ENCODE measurements at places on chromosomes 5 and 9.

DNA sequence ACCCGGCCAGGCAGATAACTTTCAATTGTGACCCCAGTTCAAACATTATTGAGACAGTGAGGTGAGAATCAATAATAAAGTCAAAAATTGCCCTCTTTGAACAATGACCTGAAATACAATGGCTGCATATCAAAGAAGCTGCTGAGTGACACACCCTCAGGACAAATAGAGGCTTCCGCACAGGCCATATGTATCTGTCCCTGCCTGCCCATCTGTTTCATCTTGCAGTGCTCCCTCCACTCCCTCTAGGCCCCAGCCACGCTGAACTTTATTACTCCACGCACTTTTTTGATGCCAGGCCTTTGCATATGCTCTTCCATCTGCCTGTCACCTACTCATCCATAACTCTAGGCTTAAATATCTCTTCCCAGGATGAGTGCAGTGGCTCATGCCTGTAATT, 15.9 kb upstream of the PFDN1 start:
- no peak for DNase-seq

DNA sequence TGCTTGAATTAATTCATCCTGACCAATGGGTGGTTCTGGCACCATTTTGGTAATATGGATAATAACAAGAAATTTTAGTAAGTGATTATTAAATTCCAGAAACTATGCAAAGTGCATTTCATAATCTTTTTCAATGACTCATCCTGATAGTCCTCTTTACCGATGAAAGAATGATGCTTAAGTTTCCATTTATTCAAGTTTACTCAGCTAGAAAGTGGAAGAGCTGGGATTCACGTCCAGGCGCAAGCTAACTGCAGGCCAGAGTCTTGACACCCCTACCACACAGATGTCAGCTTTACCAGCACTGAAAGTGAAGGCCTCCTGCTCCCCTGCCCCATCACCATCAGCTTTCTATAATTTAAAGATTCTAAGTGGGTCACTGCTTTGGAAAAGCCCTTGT, 493.5 kb upstream of the WWC1 start:
- DNase-seq = no peak

DNA sequence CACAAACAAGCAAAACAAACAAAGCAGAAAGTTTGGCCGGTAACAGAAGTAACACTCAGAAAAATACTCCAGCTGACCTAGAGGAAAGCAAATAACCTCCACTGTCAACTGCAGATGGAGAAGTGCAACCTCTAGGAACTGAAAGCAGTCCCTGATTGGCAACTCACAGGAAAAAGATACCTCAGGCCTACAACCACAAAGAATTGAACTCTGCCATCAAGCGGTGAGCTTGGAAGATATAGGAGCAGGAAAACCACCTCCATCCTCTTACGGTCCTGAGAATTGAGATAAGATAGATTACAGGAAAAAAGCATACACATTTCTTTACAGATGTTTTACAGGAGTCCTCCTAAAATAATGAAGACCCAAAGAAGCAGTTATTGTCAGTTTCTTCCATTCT, 184.5 kb downstream of the PDZD2 start:
- peak; percentile 23 for DNase-seq

DNA sequence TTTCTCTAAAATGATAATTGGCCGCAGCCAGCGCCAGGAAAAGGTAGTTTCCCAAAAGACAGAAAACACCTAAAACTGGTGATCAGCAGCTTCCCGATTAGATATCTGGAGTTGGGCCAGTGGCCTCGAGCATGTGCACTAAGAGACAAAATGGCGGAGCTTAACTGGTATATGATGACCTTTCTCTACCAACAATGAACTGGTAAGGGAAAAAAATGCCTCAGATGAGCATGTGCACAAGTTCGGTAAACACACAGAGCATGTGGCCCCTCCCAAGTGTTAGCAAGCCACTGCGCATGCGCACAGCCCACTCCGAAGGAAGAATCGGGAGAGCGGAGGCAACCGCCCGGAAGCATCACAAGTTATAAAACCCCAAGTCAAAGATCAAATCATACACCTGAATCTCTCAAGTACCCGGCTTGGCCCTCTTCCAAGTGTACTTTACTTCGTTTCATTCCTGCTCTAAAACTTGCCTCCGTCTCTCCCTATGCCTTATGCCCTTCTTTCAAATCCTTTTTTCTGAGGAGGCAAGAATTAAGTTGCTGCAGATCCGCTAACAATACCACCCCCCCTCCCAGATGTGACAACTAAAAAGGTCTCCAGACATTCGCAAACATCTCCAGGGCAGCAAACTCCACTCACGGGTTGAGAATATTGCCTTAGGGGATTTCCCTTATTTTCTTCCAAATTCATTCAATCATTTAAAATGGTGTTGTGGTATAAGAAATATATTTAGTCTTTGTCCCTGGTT, 15.0 kb upstream of the PTBP3 start:
- peak; percentile 90 for DNase-seq

DNA sequence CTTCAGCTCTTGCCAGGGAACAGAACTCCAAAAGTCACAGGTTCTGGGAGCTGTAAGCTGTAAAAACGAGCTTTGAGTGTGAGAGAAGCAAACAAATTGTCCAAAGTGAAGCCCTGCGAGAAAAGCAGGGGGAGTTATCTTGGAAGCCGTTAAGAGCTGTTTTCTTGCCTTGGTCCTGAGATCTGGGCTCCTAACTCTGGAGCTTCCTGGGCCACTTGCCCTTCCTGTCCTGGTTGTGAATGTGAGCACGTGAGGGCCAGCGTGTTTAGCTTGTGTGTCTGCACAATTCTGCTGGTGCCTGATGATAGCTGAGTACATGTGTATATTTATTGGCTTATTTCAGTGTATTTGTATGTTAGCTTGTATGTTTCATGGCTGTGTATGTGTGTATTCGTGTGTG, 40.5 kb downstream of the DAB2IP start:
- no peak for DNase-seq

DNA sequence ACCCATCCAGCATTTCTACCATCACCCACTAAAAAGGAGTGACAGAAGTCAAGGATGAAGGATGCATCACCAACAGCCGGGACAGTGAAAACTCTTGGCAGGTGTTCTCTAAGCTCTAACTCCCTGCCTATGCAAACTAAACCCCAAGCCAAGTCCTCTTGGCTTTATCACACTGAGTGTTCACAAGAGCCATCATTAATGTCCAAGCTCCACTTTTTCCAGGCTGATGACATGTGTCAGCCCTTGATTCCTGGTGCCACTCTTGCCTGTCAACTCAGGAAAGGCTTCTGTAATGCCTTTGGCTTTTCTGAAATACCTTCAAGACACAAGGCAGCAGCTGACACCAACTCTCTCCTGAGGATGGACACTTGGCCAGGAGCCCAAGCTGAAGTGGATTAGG, 86.9 kb downstream of the NR6A1 start:
- DNase-seq = no peak

DNA sequence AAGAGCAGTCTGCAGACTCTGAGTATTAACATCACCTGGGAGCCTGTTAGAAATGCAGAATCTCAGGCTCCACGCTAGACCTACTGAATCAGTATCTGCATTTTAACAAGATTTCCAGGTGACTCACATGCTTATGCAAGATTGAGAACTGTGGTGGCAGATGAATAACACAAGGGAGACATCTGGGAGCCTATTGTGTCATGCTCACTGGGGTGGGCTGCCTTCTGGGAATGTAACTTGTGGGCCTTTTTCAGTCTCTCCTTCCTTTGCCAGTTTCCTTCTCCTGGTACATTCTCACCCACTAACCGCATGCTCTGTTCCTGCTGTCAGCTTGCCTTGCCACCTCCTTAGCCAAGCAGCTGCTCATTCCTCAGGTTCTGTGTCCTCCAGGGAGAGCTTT, 176.6 kb upstream of the C9orf72 start:
- no peak for DNase-seq

DNA sequence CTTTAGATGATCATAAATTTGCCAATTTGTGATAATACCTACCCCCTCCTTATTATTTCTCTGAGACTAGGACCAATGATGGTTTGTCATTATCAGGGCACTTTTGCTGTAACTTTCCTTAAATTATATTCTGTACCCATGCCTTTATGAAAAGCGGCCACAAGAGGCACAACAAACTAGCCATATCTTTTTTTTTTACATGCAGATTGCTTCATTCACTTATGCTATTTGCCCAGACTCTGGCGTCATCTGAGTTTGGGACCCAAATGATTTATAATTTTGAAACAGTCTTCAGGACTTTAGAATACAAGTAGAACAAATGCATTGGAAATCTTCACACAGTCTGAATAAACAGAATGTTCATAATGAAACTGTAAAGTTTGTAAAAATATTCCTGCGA, 408.1 kb downstream of the MAT2B start:
- DNase-seq = peak; percentile 34

DNA sequence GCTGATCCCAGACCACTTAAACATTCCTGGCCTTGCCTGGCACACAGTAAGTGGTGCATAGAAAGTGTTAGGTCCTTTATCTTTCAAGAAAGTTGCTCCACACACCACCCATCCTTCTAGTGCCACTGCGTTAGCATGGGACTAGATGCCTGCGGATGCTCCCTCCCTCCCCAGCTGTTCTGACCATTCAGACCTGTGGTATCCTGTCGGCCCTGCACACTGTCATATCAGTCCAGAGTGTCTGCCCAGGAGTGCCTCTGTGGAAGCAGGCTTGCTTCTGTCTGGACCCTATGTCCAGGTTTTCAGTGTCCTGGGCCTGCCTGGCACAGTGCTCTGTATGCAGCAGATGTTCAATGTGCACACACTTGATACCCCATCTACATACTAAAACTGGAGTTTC, 38.3 kb upstream of the SMU1 start:
- no peak for DNase-seq

GRCh38 chr5:65625743-65626142, 916 bp downstream of the SHLD3 start:
- DNase-seq = peak; percentile 19

GRCh38 chr5:10949856-10950630, 189.0 kb upstream of the DAP start:
- no peak for DNase-seq

GRCh38 chr9:13904746-13905145, 409.2 kb downstream of the NFIB start:
- DNase-seq = no peak

DNA sequence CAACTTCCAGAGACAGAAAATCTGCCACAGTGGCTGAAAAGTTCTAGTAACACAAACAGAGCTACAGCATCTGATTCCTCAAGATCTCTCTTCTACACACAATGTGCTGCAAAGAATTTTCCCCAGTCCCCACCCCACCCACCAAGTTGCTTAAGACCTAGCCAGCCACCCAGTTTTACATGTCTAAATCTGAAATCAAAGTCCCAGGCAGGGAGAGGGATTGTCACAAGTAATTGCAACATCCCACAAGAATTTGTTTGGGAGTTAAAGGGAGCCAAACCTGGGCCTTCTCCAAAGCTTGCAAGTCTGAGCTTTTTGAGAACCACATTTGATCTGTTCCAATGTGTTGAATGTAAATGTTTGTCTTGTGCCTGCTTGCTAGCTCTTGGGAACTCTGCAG, 15.5 kb downstream of the IGIP start:
- no peak for DNase-seq

DNA sequence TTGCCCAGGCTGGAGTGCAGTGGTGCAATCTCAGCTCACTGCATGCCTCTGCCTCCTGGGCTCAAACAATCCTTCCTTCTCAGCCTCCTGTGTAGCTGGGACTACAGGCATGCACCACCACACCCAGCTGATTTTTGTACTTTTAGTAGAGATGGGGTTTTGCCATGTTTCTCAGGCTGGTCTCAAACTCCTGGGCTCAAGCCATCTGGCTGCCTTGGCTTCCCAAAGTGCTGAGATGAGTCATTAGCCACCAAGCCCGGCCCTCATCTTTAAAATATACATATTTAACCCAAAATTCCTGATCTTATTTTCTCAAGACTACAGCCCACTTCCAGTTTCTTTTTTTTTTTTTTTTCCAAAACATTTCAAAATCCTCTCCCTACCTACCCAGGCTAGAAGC, 31.7 kb upstream of the MINAR2 start:
- DNase-seq = no peak

- no peak for DNase-seq
These were observed 101.0 kb downstream of the STARD4 start for GRCh38 chr5:111411301-111411700.

DNA sequence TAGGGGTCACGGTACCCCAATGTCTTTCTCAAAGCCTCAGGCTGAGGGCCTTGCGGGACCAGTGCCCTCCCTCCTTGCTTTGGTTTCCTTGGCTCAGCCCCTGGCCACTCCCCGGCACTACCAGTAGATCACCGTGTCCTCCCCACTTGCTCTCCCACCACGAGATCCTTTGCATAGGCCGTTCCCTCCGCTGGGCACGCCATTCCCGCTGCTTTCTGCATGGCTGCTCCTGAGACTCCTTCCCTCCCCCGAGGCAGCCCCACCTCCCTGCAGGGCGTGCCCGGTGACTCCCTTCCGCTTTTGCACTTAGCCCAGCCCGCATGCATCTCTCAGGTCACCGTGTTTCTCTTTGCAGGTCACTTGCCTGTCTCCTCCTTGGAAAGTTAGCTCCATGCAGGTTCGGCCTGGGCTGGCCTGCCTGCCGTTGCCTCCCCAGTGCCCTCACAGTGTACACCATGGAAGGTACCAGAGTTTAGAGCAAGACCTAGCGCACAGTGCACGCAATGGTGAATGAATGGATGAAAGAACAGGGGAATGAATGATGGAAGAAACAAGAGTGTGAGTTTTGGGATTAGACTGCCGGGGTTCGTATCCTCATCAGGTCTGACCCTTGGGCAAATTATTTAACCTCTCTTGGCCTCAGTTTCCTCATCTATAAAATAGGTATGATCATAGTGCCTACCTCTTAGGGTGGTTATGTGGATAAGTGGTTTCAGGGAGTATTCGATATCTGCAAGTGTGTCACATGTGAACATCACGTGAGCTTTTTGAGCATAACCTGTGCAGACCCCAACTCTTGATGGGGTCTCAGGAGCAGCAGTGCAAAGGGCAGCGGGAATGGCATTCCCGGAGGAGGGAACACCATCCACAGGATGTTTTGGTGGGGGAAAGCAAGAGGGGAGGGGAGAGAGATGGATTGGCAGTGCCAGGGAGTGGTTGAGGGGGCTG, 214.3 kb downstream of the C9orf50 start:
- no peak for DNase-seq

DNA sequence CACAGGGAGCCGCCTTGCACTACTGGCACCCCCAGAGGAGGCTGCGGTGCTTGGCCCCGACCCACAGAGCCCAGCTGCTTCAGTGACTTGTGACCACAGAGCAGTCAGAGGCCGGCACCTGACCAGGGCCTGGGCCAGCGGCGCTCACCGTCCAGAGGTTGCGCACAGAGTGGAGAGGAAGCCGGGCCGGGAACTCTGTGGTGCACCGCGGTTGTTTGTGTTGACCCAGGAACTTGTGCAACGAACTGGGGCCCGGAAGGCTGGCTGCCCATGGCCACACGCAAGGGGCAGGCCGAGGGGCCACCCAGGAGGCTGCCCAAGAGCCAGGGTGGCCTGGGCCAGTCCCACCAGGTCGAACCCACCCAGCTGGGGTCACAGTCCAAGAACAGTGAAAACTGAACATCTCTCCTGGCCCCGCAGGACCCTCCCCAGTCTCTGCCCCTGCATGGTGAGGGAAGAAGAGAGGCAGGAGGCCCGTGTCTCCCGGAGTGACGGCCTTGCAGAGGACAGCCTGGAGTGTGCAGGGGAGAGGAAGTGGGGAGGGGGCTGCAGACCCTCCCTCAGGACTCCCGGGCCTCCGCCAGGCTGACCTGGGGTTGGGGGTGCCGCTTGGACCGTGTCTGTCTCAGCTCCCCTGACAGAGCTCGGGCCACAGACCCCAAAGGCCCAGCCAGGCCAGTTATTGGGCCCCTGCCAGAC, 42.8 kb upstream of the EGFL7 start:
- DNase-seq = peak; percentile 33

- no peak for DNase-seq
These were observed 68.7 kb downstream of the ARHGAP26 start for GRCh38 chr5:142838845-142839244.
